ENCODE measurements at places on chromosomes 13 and 19.

DNA sequence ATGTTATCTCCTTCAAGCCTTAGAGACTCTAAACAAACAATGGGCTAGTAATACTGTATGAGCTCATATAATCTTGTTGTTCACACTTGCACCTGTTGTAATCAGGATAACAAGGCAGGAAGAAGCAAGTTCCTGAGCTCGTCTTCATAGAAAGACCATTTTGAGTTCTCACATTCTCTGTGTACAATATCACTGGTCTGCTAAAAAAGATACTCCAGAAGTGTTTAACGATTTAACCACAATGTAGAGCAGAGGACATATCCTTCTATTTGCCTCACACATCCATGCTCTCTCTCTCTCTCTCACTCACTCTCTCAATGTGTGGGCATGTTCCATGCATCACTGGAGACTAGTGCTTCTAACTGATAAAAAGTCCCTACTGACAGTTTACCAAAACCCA, 122.9 kb downstream of the MIPEP start:
- no peak for DNase-seq

GRCh38 chr13:91747186-91747585, 348.8 kb downstream of the GPC5 start:
- no peak for DNase-seq

DNA sequence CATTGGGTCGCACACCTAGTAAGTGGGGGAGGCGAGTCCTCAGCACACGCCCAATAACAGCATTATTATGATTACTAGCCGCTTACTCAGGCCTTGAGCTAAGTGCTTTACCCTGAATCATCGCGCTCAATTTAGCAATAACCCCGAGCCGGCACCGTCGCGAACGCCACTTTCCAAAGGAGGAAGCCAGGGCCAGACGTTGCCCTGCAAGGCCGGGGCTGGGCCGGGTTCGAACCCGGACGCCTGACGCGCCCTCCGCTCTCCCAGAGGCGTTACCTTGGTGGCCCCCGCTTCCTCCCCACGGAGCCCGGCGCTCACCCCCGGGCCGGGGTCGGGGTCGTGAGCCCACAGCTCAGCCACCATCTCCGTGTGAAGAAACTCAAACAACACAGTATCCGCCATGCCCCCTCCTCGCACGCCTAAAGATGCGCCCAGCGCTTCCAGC, at the start of gene TRAPPC6A:
Gene TRAPPC6A (minus strand): TSS at position 421 of the 445 bp plus-strand sequence. CDS start 19 bp downstream, at position 402.
- DNase-seq, result peak; percentile 29

DNA sequence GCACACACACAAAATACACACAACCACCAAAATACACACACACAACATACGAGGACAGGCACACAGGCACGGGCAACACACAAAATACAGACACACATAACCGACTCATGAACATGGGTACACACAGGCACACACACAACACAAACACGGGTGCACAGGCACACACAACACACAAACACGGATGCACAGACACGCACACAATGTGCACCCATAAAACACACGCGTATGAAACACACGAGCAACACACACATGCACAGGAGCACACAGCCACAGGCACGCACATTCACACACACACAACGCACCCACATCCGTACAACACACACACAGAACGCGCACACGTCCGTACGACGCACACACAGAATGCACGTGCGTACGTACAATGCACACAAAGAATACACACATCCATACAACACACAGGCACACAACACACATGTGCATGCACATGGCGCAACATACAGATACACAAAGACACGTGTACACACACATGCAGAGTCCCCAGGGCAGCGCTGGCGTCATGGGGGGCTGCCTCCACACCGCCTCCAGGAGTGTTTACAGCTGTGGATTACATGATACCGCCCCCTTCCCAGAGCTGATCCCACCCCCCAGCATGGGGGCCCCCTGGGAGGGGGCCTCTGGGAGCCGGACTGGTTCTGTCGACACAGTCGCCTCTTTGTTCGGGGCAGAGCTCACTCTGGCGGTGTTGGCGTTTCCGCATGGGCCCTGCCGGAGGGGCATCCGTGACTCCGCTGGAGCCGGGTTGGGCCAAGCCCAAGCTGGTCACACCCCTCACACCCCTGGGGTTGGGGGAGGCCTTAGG, 2.9 kb downstream of the SBNO2 start:
- no peak for DNase-seq

DNA sequence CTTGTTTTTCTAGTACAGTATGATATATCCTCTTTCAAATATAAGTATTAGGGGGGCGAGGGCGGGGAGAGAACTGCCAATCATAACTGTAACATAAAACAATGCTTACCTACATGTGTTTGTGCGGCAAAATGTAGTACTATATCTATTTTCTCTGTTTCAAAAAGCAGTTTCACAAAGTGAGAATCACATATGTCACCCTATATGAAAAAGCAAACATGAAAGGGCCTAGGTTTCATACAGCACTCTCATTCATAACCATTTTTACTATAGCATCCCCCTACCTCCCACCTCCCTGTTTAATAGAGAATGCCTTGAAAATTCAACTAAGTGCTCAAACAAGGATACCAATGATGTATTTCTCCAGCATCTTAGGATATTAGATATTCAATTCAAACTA, 5.2 kb downstream of the TGDS start:
- no peak for DNase-seq

GRCh38 chr13:42747399-42747873, 33.9 kb upstream of the FAM216B start:
- DNase-seq, result peak; percentile 88

- no peak for DNase-seq
Observed at GRCh38 chr13:112851107-112852038, 117.6 kb upstream of the MCF2L start.

DNA sequence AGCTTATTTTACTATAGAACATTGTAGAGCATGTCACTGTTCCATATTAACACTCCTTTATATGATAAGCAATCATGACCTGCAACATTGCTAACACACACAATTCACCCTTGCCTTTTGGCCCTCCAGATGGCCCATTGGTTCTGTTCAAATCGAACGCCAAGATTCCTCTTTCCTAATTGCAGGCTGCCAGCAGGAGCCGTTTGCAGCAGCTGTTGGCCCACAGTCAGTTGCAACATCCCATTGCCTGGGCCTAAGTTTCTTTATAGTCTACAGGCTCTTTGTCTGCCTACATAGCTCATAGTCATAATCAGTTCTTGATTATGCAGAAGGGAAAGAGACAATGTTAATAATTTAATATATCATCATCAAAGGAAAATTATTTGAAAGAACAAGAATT, 37.6 kb downstream of the KCTD12 start:
- no peak for DNase-seq

DNA sequence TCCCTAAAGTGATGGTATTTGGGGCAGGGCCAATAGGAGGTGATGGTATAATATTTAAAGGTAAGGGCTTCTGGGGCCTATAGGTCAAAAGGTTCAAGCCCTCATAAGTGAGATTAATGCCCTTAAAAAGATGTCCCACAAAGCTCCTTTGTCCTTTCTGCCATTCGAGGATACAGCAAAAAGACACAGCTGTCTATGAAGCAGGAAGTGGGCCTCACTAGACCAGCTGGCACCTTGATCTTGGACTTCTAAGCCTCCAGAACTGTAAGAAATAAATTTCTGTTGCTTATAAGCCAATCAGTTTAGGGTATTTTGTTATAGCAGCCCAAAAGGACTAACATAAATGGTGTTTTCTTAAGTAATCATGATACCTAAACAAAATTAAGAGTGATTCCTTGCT, 27.2 kb upstream of the POU4F1 start:
- DNase-seq, result no peak

DNA sequence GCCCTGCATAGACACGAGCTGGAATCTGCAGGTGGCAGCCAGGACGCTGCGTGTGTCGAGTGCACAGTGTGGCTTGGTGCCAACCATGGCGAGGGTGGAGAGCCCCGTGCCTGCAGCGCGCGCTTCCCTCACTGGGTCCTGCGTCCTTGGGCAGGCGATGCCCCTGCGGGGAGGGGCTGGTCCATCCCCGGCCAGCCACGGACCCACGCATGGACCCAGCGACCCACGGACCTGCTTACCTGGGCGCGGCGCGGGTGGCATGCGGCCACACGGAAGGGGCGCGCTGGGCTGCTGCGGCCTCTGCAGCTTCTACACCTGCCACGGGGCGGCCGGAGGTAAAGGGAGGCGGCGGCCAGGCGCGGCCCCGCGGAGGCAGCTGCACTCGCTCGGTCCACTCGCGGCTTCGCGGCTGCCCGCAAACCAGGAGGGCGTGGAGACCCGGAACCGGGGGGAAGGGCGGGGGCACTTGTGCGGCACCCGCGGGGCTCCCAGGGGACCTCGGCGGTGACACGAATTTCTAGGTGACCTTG, 569 bp upstream of the MCF2L start:
- DNase-seq, result no peak

Measured in fibroblast of skin of scalp (primary cell).